Cortex of kidney (tissue), 1 donor: ENCODE measurements at places on chromosomes 2 and 18.

- DNase-seq = no peak
These were observed 90.5 kb upstream of the MYO3B start for GRCh38 chr2:170087413-170087793.

DNA sequence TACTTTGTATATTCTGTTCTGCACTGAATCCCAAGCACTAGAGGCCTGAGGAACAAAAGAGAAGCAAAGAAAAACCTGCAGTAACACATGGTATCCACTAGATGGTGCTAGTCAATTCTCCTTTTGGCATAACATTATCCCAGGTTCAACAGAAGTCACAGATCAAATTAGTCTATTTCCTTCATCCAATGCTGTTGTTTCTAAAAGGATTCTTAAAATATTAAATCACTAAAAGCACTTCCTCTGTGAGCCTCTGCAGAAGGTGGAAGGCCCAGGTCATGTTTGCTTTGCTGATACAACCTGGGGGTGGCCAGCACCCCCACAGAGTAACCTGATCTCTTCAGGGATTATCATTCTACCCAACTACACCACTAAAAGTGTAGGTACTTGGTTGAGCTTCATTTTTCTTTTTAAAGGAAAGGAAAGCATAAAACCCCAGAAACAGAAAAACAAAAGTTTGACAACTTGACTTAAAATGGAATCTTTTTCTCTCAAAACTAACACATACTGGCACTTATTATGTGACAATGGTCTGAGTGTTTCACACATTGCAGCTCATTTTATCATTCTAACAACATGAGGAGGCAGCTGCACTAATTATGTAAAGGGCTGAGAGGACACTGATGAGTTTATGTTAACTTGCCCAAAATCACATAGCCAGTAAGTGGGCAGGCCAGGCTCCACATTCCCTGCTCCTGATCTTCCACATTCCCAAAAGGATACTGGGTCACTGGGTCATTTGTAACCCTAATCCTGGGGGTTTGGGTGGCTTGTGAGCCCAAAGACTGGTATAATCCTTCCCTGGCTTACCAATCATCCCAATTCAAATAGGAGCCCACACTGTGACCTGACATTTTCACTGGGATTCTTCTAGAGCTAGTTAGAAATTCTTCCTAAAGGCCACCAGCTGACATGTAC lies 66.8 kb upstream of the DNER start:
- no peak for DNase-seq

DNA sequence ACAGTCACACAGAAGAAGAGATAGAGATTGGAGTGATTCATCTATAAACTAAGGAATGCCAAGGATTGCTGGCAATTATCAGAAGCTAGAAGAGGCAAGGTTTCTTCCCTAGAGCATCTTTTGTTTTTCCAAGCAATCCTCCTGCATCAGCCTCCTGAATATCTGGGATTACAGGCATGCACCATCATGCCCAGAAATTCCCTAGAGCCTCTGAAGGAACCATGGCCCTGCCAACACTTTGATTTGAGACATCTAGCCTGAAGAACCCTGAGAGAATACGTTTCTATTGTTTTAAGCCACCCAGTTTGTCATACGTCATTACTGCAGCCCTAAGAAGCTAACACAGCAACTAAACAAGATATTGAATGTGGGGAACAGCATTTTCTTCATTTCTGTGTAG lies 525.0 kb downstream of the ERBB4 start:
- DNase-seq = no peak

- no peak for DNase-seq
These were observed 211.0 kb downstream of the NEDD4L start for GRCh38 chr18:58254873-58255511.

DNA sequence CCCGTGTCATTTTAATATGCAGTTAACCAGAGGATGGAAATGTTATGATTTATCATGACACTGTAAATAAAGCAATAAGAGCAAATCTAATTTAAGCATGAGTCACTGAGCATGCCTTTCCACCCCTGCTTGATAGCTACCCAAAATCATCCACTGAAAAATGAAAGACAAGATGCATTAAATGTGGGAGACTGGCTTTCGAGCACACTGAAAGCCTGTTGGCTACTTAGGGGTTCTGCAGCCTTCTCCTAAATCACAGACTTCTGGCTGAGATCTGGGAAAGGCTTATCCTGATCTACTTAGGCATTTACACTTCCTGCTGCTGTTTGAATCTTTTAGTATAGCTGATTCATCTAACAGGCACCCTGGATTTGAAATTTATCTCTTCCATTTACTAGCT lies 778.3 kb upstream of the CDH7 start:
- no peak for DNase-seq

- no peak for DNase-seq
These were observed 1333.1 kb downstream of the LRP1B start for GRCh38 chr2:140797718-140798117.

GRCh38 chr18:67260841-67261240 lies 255.7 kb downstream of the DSEL start:
- no peak for DNase-seq

DNA sequence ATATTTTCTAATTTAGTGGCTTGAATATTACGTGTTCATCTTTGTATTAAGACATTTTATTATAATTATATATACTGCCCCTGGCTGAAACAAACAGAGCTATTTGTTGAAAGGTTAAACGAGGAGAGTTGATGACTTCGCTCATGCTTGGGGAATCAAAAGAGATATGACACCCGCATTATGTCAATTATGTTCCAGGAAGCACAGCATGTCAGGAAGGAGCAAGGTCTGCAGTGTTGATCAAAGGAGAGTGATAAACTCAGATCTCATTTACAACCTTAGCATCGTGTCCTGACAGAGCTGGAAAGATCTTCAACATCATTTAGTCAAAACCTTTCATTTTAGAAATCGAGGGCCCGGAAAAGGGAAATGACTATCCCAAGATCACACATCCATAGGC lies 510.1 kb downstream of the TDRD15 start:
- no peak for DNase-seq
